ENCODE measurements at places on chromosomes 6 and 20.

GRCh38 chr20:2751347-2751877 is 49.0 kb downstream of the CPXM1 start:
- DNase-seq = no peak

DNA sequence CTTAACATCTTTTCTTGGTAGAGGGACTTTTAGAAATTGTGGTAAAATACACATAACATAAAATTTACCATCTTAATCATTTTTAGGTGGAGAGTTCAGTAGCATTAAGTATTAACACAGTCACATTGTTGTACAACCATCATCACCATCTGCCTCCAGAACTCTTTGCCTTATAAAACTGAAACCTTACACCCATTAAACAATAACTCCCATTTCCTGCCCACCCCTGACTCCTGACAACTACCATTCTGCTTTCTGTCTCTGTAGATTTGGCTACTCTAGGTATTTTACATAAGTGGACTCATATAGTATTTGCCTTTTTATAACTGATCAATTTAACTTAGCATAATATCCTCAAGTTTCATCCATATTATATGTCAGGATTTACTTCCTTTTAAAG is 88.7 kb downstream of the ZHX3 start:
- no peak for DNase-seq

- DNase-seq = no peak
Observed at GRCh38 chr6:16496210-16496609, 257.8 kb downstream of the GMPR start.

- no peak for DNase-seq
Observed at GRCh38 chr20:20946122-20946759, 159.9 kb downstream of the LINC00237 start.

DNA sequence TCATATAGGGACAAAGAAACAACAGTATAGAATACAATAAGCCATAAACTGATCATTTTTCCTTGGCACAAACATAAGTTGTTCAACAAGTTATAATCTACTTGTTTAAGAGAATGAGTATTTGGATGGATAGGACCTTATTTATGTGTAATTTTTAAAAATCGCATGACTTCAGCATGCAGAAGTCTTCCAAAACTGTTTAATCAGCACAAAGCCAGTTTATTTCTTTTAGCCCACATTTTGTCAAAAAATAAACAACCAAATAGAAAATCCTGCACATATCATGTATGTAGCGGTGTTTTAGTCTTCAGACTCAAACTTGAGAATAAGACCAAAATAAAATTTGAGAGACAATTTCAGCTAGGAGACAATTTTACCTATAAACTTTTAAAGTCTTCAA is 304.7 kb downstream of the TRDN start:
- DNase-seq = no peak

DNA sequence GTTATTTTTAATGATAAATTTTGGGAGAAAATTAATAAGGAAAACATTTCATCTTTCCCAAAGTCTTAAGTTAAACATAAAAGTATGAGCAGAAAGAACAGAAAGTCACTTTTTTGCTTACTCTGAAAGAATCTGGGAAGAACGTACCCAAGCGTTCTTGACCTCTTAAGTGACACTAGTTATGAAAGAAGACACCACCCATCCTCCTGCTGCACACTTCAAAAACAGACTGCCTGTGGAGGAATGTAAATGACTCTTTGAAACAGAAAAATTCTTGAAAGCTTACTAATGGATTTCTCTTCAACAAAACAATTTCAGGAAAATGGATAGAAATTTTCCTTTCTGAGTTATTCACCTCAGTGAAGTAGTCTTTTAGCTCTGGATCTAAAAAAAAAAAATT is 227.7 kb downstream of the MEI4 start:
- DNase-seq = no peak

DNA sequence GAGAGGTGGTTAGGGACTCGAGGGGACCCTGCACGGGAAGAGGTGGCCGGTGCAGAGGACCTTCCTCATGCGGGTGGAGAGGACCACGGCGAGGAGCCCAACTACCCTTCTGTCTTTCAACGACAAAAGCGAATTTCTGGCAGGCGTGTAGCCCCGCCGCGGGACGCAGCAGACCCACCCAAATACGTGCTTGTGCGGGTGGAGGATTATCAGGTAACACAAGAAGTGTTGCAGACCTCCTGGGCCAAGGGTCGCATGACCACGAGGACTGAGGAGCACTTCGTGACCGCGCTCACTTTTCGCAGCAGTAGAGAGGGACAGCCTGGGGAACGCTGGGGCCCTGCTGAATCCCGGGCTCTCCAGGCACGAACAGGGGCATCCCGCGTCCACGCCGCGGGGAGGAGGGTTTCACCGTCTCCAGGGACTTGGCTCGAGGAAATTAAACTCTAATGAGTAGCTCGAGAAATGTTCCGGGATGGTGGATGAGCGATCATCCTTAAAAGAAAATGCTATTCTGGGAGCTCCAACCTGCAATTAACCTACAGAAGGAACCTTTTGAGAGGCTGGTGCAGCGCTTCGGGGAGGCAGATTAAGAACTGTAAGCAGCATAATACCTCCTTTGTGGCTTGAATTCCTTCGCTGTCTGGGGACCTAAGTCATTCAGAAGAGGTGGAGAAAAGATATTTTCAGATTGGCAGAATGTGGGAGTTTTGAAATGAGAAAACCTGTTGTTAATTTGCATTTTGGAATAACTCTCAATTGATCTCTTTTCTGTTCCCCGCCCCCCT is 804 bp downstream of the C6orf141 start:
- no peak for DNase-seq

DNA sequence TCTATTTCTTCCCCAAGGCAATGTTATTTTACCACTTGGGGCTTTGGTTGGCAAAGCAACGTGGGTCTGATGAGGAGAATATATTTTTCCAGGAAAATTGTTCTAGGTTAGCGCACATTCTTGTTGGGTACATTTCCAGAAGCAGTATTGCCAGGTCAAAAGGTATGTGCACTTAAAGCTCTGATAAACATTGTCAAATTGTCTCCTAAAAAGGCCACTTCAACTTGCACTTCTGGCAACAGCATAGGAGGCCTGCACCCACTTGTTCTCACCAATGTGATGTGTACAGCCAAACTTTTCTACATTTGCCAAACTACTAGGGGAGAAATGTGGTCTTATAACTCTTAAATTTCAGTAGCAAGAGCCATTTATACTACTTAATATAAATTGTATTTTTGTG is 197.5 kb upstream of the COL21A1 start:
- DNase-seq = no peak

GRCh38 chr6:52416629-52417151 is 3.5 kb upstream of the EFHC1 start:
- DNase-seq = no peak

- DNase-seq = no peak
Observed at GRCh38 chr20:12949429-12949980, 59.3 kb upstream of the SPTLC3 start.

GRCh38 chr6:134162932-134163331 is 110.5 kb upstream of the SLC2A12 start:
- DNase-seq = no peak

DNA sequence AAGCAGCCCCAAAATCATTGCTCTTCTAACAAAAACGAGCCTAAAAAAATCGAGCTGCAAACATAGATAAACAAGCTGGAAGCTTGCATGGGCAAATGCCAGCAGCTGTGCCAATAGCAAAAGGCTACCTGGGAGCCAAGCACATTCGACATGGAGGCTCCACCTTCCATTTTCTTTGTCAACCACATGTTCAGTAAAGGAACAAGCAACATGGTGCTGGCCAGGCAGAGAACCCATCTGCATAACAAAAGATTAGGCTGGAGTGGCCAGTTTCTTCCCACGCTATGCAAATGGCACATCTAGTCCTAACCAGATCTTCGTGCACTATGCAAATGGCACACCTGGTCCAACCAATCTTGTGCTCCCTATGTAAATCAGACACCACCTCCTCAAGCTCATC is 110.5 kb downstream of the KIF16B start:
- no peak for DNase-seq

DNA sequence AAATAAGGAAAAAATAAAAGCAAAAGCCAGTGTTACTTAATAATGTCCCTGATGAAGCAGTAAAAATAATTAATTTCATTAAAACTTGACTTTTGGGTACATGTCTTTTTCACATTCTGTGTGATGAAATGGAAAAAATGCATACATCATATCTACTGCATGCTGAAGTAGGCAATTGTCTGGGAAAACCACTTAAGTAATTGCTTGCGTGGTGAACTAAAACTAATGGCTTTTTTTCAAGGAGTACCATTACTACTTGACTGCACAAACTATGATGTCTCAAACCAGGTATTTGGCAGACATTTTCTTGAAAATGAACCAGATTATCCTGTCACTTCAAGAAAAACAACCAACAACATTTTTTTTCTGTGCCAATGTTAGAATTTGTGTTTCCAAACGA is 91.3 kb upstream of the AKIRIN2 start:
- DNase-seq = no peak

DNA sequence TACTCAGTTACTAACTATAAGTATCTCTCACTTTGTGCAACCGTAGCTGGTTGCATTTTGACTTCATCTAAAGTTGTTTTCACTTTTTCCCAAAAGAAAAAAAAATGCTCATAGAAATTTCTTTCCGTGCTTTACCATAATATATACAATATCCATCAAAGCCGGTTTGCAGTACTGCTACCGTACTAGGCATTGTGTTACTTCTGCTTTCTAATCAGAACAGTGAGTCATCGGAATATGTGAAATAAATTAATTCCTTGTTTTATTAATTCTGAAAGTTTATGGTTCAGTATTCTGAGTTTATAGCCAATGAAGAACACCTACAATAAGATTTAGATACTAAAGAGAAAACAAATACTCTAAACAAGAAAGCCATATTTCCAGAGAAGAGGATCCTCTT is 72.5 kb downstream of the TNFRSF21 start:
- no peak for DNase-seq

- no peak for DNase-seq
Observed at GRCh38 chr6:7185561-7185960, 77.8 kb downstream of the RREB1 start.

GRCh38 chr6:11097476-11097875 is 3.8 kb downstream of the SMIM13 start:
- DNase-seq = no peak

DNA sequence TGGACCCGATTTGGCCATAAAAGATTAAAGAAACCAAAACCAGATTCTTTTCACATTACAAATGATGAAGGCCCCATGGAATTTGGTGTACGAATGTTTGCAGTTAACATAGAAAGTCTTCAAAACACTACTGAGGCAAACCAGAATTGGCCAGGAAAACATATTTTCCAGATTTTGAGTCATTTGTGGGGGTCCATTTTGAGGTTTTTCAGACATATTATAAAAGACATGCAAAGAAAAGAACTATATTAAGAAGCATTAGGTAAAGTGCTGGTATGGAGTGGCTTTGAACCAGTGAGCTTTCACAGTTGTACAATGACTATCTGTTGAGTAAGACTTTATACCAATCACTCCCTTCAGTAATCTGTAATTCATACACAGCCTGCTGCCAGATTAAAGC is 168.9 kb upstream of the COL21A1 start:
- no peak for DNase-seq

GRCh38 chr20:55977690-55978459 is 27.4 kb downstream of the CBLN4 start:
- DNase-seq = no peak

DNA sequence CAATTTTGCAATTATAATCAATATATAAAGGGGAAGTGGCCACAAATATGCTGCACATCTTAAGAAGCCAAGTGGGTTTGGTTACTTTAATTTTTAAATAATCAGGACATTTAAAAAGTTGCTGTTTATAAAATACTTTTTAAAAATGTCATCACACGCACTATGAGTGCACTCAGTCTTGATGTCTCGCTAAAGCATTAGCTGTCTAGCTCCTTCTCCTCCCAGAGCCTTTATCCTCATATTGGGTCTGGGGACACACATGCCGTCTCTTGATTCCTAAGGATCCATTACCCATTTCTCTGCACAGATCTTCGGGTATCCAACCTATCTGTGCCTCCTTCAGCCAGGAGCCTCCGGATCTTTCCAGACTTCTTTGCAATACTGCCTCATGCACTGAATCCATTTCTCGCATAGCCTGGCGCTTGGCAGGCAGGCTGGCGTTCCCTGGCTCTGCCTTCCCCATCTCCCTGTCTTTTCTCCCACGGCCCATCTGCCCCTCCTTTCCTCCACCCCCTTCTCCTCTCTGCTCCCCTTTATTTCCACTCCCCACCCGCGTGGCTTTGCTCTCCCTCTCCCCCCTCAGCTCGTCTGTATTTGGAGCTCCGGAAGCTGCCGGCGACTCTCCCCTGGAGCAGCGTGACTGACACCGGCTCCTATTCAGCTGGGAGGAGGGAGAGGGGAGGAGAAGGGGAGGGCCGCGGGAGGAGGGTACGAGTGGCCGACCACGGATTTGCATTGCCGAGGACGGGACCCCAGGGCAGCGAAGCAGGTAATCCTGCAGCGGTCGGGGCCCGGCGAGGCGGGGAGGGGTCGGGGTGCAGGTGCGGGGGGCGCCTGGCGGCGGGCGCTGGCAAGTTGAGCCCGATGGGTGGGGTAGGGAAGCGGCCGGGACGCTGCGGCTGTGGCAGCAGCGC is at the start of gene CAP2:
TSS of gene CAP2 (plus strand) at position 618 of the 914 bp plus-strand sequence. CDS start 27,961 bp downstream, outside the sequence.
- DNase-seq = no peak

- DNase-seq = no peak
Observed at GRCh38 chr20:60001108-60001507, 42.9 kb downstream of the CDH26 start.

DNA sequence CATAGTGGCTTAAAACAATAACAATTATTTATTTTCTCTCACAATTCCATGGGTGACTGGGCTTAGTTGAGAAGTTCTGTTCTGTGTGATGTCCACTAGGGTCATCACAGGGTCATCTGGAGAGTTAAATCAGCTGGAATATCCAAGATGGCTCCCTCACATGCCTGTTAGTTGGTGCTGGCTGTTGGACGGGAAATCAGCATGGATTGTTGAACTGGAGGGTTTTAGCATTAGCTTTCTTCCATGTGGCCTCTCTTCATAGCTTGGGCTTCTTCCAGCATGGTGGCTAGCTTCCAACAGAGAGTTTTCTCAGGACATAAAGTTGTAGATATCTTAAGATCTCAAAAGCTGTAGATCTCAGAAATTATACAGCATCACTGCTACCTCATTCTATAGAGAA is 19.6 kb downstream of the MARCKS start:
- no peak for DNase-seq

- no peak for DNase-seq
Observed at GRCh38 chr6:168226902-168227318, 92.7 kb downstream of the DACT2 start.

GRCh38 chr20:24966317-24967012 is 17.4 kb downstream of the CST7 start:
- no peak for DNase-seq
